ENCODE measurements at places on chromosomes 2 and 18.

DNA sequence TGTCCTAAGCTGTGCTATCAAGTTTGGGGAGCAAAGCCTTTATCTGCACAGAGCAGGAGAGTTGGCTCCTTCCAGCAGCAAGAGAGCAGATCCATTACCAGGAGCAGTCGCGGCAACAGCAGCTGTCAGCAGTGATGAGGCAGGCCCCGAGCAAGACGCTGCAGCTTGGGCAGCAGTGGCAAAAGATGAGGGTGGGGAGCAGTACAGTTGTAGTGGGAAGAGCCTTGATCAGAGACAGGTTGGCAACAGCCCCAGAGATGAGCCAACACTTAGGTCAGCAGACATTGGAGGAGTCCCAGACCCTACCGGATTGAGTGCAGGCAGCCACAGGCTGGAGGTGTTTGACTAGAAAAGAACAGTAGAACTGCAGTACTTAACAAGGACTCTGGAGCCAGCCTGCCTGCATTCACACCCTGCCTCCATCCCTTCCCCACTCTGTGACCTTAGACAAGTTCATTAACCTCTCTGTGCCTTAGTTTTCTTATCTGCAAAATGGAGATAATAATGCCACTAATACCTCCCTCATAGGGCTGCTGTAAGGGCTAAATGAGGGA, 117.1 kb upstream of the SERTAD2 start:
- no peak for DNase-seq

GRCh38 chr18:34764451-34764850, 54.4 kb downstream of the DTNA start:
- no peak for DNase-seq

DNA sequence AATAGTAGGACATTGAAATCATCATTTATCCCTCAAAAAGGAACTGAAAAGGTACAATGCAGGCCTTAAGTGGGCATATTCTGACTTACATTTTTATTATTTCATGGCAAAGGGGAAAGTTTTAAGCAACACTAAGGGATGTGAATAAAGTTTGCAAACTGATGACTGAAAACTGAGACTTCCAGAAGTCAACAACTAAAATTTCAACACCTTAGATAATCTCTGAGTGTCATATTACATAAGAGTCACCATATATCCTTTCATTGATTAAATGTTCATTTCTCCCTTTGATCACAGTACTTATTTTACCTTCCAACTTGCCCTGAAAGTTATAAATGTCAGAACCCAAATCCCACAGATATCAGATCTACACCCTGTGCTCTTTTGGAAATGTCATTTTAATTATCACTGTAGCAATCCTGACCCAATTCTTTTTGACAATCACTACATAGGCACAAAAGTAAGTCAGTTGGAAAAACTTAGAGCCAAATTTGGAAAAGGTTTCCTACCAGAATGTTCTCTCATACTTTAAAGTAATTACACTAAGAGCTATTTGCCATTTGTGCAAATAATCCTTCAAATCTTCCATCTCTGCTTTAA, 44.4 kb upstream of the RNU4ATAC start:
- DNase-seq, result no peak

DNA sequence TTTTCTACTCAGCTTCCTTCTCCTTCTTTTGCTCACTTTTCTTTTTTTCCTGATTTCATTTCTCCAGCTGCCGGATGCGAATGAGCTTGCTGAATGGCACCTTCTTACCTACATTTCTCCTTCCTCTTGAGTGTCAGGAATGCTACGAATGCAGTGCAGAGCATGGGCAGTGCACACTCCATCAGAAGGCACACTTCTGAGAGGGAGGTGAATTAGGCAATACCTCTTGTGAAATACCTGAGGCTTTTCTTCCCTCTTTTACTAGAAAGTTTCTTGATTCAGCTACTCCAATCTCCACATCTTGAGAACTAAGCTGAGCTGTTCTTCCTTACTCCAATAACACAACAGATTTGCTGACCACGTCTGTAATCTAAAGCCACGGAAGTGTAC, 51.1 kb downstream of the PLEKHM3 start:
- DNase-seq, result no peak

- DNase-seq, result no peak
These were observed 2082.3 kb upstream of the CELF4 start for GRCh38 chr18:39647627-39648534.

DNA sequence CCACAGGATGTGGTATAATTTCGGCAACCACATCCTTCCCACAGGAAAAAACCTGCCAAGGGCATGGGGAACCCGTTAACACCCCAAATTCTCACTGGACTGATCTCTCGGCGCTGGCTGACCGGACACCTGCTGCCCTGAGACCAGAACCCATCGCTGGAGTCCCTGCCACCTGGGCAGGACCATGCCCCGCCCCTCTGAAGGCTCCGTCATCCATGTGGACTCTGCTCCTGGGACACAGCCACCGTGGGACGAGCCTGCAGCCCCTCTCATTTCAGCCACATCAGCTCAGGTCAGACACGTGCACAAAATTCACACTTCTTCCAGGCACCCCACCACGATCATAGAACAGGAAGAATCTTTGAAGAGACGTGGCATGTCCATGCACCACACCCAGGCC, 108.2 kb downstream of the ZNF516 start:
- DNase-seq, result no peak

DNA sequence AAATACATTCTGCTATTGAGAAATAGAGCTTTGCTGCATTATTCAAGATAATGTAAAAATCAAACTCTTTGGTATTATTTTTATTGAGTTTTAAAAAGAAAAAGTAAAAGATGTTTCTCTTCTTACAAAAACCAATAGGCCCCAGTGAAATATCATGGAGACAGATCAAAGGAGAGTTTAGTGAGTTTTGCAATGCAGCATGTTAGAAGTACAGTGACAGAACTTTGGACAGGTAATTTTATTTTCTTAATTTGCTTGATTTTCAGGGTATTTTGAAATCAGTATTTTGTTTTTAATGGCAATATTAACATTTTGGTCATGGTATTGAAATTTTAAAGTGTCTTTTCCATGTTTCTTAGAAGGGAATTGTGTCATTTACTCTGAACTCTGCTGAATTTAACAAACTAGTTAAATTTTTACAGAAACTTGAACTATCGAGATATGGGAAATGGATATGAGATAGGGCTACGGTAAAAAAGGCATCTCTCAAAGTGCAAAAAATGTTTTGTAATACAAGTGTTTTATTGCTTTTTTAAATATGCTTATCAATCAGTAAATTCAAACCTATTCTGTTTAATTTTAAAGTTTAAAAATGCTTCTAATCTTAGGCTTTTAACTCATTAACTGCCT, 13.8 kb downstream of the DNAJC10 start:
- no peak for DNase-seq

GRCh38 chr2:101160454-101160853, 9.3 kb upstream of the TBC1D8 start:
- no peak for DNase-seq

DNA sequence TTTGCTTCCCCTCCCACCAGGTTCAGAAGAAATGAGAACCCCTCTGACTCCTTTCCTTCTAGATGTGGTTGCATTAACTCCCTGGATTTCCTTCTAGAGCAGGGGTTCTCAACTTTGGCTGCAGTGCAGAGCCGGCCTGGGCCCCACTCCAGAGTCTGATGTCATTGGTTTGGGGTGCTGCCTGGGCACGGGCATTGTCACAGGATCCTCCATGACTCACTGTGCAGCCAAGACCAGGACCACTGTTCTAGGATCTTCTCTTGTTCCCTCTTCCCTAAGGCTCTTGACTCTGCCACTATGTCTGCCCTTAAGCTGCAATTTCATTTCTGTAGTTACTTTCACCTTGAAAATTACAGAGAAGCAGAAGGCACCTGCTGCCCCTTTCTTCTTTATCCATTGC, 31.8 kb downstream of the TBC1D8 start:
- no peak for DNase-seq

- DNase-seq, result no peak
These were observed 365 bp downstream of the NDUFB3 start for GRCh38 chr2:201072201-201072530.

DNA sequence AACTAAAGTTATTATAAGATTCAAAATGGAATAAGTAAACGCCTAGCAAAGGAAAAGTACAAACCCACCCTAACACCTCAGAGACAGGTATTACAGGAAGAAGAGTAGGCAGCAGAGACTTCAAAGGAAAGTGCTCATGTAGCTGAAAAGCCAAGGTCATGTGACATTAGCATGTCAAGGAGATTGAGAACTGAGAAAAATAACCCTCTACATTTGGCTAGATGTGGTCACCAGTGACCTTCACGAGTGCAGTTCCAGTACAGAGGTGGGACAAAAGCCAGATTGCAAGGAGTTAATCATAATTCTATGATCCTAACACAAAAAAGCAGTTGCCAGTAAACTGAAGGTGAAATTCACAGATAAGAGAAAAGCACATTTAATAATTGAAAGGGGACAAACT, 252.7 kb downstream of the ZEB2 start:
- no peak for DNase-seq

GRCh38 chr18:44181951-44182747, 498.5 kb upstream of the SETBP1 start:
- no peak for DNase-seq

GRCh38 chr2:15724235-15724634, 132.6 kb downstream of the DDX1 start:
- DNase-seq, result no peak

DNA sequence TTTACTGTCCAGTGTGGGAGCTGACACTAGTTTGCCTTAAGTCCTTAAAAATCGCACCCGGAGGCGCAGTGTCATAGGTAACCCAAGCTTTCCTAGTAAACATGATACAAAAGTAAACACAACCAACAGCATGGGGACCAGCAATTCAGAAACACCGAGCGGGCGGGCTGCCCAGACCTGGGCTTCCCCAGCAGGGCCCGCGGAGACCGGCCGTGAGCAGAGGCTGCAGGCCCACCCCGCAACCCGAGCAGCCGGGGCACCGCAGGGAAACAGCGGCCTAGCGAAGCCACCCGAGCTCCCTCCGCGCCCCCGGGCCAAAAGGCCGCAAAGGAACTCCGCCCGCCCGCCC, 296 bp downstream of the TTC21B start:
- peak; percentile 56 for DNase-seq

GRCh38 chr2:157305723-157306110, 19.9 kb downstream of the ERMN start:
- no peak for DNase-seq

GRCh38 chr2:102736110-102736409, 25.8 kb upstream of the TMEM182 start:
- no peak for DNase-seq

All from NCI-H1930 (cell line).